ENCODE measurements at places on chromosomes 11 and 22.
A peak's percentile ranks its signal among the peaks of the same experiment; 100 is the strongest.

- DNase-seq = no peak
These were observed 115.9 kb upstream of the GRK3 start for GRCh38 chr22:25448435-25449051.

- DNase-seq = peak; percentile 27
These were observed 2.1 kb downstream of the NRIP3 start for GRCh38 chr11:9001736-9002135.

GRCh38 chr11:27391331-27392015 is 28.5 kb upstream of the CCDC34 start:
- no peak for DNase-seq

DNA sequence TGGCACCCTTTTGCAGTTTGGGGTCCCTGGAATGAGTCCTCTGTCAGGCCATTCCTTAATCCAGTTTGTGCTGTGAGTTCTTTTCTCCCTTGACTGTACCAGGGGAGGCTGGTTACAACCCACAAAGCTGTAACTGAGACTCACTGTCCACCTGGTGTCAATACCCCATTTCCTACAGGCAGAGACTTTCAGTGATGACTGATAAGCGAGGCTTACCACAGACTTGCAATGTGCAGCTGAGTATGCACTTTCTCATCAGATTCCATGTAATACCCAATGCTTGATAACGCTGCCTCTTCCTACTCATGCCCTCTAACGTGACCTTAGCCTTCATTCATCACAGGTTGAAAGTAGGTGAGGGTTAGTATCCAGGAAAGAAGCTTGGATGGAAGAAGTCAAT is 120.1 kb downstream of the INSC start:
- no peak for DNase-seq

- no peak for DNase-seq
These were observed 22.4 kb upstream of the MPPED2 start for GRCh38 chr11:30608534-30608933.

DNA sequence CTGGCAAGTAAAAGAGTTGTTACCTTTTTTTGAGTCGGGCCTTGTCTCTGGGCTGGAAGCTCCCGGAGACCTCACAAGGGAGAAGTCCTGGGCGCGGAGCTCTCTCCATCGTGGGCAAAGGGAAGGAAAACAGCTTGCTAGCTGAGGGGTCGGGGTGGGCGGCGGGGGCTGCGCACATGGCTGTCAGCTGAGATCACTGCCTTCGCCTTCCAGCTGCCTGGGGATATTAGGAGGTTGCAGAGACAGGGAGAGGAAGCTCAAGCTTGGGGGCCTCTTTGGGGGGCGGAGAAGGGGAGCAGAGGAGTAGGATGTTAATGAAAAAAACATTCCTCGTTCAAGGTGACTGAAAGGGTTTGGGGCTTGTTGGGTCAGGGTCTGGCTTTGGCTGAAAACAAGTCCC is 49.2 kb upstream of the ALX4 start:
- no peak for DNase-seq

DNA sequence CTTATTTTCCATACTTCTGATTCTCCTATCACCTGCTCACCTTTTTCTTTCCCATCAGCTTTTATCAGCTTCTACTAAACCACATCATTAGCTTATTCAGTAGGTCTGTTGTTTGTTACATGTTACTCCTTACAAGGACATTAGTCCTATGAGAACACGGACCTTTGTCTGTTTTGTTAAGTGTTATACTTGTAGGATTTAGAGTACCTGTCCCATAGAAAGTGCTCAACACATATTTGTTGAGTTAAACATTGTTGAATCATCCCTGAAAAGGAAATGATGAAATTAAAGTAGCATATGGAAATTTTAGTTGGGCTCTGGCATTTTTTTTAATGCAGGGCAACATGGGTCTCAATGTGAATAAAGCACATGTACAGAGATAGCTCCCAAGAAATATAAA is 222.1 kb upstream of the CARD18 start:
- no peak for DNase-seq

DNA sequence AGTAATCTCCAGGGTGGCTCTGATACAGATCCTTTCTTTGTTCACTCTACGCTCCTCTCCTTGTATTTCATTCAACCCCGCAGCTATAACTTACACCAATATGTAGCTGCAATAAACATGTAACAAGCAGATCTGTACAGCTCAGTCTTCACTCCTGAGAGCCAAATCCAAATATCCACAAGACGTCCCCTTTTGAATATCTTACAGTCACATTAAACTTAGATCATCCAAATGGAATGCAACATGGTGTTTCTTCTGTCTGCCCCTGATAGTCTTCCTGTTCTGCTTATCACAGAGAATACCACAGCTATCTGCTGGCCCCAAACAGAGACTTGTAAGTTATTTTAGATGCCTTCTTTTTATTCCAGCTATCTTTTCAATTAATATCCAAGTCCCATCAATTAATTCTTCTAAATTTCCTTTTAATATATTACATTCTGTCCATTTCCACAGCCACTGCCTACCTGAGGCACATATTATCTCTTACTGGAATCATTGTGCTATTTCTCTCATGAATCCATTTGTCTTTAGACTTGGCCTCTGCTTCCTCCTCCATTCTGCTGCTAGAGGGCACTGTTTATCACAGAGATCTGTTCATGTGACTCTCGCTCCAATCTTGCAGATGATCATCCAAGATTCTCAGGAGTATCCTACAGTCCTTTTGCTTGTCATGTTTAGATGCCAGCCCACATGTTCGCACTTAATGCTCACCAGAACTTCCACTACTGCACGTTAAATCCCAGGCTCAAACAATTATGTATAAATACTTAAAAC is 908.6 kb downstream of the NTM start:
- no peak for DNase-seq

DNA sequence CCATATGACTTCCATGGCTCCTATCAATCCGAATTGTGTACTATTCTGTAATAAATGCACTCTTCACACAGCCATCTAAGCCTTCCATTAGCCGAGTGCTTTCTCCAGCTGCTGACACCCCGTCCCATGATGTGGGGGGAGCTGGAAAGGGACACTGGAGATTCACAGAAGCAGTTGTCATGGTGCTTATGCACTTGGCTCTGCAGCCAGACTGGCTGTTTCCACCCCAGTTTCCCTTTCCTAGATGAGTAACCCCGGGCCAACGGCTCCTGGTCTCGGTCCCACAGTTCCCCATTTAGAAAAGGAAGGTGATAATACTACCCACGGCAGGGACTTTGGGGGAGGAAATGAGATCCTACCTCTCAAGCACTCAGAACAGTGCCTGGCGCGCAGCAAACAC is 244.9 kb upstream of the SYN3 start:
- no peak for DNase-seq

DNA sequence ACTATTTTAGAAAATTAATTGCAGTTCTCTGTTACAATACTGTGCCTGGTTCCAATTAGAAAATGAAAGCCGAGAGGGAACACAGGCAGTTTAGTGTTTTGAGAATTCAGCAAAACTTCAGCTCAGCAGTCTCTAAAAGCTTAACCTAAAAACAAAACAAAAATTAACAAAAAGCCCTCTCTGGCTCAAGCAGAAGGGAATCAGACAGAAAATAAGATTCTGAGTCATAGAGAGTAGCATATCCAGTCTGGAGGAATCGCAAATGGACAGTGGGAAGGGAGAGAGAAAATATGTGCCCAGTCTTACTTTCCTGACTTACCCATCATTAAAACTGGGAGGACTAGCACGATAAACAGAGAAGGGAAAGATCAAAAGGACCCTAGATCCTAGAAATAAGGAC is 38.1 kb upstream of the CHRM4 start:
- DNase-seq = no peak

- no peak for DNase-seq
These were observed 131.5 kb downstream of the CCDC34 start for GRCh38 chr11:27231530-27231929.

DNA sequence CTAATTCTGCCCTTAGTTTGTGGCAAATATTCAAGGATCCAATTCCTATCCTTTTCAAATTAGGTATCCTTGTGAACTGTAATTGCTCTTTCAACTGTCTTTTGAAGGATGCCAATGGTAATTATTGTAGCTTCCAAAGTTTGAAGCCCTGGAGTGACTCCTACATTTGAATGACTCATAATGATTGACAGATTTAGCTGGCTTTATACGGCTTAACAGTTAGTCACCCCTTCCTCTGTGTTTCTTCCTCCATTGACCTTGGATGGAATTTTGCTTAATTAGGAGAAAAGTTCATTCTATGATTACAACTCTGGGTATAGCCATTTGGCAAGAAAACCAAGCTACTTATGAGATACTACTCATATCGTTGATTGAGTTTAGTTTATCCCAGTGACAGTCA is 639.3 kb upstream of the KIRREL3 start:
- DNase-seq = no peak

- DNase-seq = no peak
These were observed 23.3 kb upstream of the SERPIND1 start for GRCh38 chr22:20750461-20751184.

DNA sequence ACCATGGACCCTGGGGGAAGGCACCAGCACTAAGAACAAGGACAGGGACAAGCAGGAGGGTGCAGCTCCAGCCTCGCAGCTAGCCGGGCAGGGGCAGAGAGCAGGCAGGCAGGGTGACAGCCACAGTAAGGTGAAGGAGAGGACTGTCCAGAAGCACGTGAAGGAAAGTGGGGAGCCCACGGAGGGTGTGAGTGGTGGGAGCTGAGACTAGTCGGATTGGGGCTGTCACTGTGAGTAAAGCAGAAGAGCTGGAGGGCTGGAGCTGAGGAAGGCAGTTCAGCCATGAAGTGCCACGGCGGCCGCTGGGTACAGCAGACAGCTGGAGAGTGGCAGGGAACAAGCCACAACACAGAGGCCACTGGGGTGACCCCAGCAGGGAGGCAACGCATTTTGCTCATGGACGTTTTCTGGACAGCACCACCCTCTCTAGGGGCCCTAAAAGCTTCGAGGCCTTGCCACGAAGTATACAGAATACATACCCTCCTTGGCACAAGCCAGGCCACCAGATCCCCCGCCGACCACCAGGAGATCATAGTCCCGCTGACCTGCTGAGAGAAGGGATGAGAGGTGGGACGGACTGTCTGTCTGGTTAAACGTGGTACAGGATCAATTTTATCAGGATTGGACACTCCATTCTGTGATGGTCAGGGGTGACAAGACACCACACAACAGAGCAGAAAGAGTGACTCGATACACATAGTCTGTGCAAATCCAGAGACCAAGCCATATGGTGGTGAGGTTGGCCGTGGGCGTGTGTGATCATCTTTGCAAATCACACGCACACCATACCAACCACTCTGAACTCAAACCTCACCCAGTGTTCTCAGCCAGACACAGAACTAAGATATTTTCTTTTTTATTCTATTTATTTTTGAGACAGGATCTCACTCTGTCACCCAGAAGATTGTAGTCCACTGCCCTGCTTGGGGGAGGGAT is 10.8 kb upstream of the COMT start:
- DNase-seq = no peak

- no peak for DNase-seq
These were observed 7.6 kb downstream of the ARVCF start for GRCh38 chr22:20009018-20009491.

GRCh38 chr11:62708392-62708791 is 916 bp downstream of the GNG3 start:
- no peak for DNase-seq

DNA sequence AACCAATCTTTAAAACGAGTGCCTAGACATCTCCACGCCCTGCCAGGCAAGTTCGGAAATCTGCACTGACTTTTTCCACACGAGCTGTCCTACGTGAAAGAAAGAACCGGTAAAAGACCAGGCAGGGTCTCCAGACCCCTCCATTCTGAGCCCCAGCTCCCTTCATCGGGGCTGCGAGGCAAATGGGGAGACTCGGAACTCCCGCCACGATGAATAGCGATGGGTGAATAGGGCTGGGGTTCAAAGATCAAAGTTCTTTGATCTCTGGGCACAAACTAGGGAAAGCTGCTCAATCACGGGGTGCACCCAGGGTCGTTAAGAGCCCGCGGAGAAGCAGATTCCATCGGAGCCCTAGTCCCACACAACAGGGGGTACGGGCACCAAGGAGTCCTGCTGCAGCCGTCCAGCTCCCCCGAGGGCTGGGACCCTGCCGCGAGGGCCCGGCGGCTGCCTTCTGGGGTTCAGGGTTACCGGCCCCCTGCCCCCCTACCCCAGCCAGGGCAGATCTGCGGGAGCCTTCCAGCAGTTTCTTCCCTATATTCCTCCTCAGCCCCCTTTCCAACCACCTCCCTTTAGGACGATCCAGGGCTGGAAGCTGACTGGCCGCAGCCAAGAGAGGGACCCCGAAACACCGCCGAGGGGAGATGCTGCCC is 1.1 kb downstream of the LRP4 start:
- no peak for DNase-seq

DNA sequence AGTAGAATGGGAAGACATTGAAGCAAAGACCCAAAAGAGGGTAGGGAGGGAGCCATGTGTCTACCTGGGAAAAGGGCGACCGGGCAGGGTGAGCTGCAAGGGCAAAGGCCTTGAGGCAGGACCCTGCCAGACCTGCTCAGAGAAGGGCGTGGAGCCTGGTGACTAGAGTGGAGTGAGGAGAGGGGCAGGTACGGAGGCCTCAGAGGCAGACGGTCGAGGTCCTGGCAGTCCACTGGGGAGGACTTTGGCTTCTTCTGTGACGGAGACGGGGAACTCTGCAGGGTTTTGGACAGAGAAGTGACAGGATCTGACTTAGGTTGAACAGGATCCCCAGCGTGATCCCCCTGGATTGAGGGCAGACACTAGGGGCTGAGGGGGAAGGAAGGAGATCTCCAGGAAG is 12.9 kb downstream of the RIBC2 start:
- no peak for DNase-seq

GRCh38 chr11:125402435-125402834 is 93.6 kb downstream of the FEZ1 start:
- DNase-seq = no peak

DNA sequence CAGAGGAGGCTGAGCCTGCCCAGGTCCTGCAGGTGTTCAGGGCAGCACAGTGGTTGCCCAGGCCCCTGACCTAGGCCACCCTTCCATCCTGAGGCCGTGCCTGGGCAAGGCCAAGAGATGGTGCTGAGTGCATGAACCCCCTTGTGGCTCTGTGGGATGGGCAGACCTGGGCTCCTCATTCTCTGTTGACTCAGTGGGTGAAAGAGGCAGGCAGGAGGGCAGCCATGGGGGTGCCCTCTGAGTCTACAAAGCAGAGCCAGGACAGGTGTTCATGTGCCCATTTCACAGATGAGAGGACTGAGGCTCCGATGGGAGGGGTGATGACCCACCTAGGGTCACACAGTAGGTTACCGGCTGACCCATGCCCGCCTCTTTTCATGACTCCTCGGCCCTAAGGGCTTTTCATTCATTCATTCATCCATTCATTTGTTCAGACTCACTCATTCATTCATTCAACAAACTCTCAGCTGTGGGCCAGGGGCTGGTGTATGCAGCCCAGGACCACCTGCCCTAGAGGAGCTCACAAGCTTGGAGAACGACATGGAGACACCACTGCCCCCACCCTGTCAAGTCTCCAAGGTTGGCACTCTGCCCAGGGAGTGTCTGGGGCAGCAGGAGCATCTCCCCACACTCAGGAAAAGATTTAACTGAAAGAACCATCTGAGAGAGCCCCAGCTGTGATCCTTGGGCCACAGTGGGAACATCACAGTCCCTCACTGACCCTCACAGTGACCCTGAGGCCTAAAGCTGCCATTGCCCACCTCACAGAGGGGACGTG is 40.5 kb downstream of the IGLL5 start:
- no peak for DNase-seq

All from stimulated activated CD4-positive, alpha-beta T cell treated with anti-CD3 and anti-CD28 coated beads, TNF-alpha, amount 100 ng/mL, for 24 hours (primary cell).